ENCODE measurements at places on chromosomes 6 and 20.

- no peak for DNase-seq
These were observed 5.7 kb upstream of the TRIM40 start for GRCh38 chr6:30130179-30130679.

DNA sequence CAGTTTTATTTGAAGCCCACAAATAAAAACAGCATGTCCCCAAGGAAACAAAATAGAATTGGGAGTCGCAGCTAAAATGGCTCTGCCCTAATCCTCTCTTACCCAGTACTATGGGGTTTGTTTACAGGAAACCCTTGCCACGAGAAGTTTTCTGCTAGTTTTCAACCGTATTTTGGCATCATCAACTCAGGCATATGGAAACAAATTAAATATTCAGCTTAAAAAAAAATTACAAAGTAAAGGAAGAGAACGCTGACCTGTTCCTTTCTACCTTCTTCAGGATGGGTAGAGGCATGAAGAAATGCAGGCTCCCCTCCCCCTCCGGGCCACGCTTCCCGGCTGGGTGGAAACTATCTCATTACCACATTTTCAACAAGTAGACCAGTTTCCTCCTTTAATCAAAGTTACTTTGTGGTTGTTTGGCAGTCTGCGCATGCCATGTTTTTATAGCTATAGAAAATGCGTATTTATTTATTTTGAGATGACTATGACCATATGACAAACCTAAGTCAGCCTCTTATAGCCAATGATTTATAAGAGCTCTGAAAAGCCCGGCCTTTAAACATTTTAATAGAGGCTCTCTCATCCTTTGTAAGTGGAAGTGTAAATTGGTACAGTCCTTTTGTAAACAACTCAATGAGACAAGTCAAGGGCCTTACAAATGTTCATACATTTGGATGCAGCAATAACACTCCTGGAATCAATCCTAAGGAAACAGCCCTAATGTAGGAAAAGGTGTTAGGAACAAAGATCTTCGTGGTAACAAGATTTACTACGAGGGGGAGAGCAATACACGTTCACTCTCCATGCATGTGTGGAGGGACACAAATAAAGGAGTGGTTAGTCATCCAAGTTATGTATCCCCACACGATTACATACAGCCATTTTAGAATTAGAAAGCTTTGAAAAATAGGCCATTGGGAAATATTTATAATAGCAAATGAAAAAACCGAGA, 16.1 kb upstream of the ZNF217 start:
- peak; percentile 69 for DNase-seq

- no peak for DNase-seq
These were observed 187.4 kb upstream of the TAB2 start for GRCh38 chr6:149130090-149130489.

GRCh38 chr20:54510541-54511129, 35.2 kb downstream of the DOK5 start:
- DNase-seq: no peak

DNA sequence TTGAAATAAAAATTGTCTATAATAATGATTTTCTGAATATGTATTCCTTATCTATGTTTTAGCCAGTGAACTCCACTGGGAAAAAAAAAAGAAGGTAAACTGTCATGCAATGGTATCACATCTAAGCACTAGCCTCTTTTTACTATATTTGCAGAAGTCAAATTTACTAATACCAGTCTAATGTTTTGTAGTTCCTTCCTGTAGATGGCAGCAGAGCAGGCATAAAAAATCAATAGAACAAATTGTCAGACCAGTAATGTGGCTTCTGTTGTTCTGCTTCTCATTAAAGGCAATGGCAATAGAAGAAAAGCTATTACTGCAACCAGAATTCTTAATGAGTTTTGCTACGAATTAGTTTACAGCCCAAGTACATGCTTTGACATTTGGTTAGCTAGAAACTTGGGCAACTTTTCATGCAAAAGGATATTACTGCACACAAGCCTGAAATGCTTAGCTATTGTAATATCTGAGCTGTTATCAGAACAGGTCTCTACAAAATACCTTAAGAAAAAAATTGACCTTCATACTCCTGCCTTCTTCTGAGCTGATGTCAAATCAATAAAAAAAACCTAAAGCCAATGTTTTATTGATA, 476.9 kb downstream of the KHDRBS2 start:
- peak; percentile 2 for DNase-seq

DNA sequence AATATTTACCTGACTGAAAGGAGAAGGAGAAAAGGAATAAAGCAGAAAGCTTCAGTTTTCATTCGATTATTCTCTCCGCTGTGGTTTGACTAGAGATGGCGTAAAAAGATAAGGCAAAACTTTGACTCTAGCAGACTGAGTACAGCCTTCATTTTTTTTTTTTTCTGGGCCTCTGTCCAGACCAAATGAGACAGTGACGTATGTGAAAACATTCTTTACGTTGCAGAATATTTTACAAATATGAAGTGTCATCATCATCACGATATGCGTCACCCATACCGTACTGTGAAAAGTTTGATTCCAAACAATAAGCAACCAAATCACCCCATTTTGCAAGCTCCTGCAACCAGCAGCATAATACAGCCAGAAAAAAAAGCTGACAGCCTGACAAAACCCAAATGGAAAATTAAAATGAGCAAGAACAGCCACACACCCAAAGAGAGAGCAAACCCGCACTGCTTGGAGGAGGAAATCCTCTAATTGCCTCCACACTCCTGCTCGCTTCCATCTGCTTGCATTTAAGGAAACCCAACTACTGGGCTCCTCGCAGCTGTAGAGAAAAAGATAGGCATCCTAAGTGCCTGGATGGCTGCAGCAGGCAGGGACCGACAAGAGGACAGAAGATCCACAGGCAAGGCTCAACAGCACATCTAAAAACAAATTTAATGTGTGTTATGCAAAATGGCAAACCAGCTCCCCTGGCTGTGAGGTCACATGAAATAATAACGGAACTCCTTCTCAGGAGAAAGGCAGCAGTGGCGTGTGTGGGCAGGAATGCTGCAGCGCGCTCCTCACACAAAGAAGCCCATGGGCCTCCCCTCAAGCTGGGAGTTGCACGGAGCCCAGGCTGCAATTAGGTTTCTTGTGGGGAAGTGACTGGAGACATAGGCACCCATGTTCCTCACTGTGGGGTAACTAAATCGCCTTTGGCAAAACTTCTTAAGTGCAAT, 113.1 kb downstream of the FYN start:
- DNase-seq: no peak

DNA sequence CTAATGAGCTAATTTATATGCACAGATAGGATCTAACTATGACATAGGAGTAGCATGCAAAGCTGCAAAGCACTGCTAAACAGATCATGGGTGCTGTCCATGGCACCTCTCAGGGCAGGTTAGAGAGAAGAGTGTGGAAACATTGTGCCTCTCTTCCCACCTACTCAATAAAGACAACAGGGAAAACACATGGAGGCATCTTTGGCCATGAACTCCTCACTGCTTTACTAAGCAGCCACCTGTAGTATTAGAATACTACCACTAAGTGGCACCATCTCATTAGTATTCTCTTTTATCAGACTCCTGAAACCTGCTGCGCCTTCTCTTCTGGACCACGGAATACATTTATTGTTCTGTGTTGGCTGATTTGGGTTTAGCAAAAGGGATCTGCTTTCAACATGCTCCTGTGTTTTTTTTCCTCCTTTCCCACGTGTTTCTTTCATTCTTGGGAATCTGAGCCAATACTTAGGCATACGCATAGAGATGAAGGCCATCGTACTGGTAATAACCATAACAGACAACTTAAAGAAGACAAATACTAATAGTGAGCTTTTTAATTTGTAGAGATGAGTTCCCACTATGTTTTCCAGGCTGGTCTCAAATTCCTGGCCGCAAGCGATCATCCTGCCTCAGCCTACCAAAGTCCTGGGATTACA, 9.4 kb upstream of the HDDC2 start:
- DNase-seq: peak; percentile 72

DNA sequence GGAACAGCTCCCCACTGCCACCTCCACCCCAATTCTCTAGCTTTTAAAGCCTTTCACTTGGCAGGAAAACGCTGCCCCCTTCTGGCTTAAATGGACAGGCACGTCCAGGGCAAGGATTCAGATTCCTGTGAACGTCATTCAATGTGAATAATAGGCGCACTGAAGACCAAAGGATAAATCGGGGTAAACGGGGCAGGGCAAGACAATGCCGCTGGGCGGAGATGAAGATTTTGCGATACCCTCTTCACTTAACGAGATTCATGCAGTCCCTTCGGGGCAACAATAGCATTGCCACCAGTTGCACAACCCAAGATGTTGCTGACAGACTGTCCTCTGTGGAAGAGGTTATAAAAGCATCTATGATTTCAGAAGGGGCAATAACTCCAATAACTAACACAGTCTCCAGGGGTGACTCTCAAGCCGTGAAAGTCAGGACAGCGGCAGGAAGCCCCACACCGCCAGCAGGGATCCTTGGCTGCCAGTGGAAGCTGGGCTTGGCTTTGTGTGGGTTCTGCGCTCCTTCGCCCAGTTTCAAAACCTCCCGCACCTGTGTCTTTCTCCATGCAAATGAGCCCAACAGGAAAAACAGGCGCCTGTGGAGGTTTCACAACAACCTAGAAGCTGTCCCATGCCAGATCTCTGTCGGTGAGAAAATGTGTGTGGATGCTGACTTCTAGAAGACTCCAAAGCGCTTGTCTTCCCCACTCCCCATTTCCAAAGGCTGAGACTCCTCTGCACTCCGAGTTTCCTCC, 291.8 kb downstream of the BMP7 start:
- DNase-seq: no peak

- no peak for DNase-seq
These were observed 55.3 kb upstream of the FAM83D start for GRCh38 chr20:38870733-38871559.

GRCh38 chr6:27040244-27041042, 207.1 kb upstream of the PRSS16 start:
- no peak for DNase-seq

DNA sequence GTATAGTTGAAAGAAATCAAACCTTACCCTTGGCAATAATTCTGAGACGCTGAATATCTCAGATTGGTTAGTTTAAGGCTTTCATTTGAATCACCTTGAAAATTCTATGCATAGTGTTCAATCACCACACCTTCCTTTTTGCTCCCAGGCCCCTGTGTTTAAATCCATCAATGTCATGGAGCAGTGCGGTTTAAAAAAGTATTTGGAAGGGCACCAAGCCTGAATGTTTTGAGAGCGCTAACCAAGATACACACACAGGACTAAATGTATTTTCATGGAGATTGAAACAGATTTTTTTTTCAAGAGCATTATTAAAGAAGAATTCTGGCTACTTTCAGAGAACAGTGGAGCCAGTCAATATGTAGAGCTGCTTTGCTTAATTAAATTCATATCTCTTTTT, 195.7 kb downstream of the CENPW start:
- no peak for DNase-seq

DNA sequence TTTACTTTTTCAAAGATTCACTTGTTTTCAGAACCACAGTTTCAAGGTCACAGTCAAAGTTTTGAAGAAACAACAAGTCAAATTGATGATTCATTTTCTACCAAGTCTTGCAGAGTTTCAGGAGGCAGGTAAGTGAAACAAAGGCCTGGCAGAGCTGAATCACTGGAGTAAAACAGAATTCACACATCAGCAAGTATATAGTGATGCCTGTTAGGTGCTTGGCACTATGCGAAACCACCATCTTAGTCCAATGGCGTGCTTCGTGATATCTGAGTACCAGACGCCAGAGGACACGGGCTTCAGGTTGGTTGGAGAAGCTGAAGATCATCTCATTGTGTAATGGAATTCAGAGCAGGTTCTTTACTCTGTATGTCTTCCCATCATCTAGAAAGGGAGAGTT, 75.9 kb downstream of the RTN4IP1 start:
- DNase-seq: no peak

- DNase-seq: no peak
These were observed 137.9 kb upstream of the RNF24 start for GRCh38 chr20:4153251-4153650.

GRCh38 chr6:69601132-69601531, 195.7 kb downstream of the LMBRD1 start:
- no peak for DNase-seq

GRCh38 chr20:33323236-33323635, 40.2 kb downstream of the BPIFB1 start:
- no peak for DNase-seq

DNA sequence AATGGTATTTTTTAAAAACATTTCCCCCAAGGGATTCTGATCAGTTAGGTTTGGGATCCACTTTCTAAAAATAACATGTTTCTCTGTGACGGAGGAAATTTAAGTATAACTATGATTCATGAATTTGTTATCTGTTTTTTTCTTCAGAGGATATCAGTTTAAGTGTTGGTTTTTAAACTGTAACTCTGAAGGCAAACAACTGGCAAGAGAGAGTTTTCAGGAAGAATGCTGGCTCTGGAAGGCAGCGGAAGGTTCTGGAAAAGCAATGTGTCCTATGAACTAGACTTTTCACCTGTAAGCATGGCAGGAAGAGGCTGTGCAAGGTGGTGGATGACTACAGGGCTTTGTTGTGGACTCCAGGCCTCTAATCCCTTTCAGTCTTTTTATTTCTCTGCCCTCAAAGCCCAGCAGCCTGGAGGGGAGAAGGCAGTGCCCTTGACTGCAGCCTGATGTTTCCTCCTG, 153.1 kb downstream of the GMPR start:
- no peak for DNase-seq

DNA sequence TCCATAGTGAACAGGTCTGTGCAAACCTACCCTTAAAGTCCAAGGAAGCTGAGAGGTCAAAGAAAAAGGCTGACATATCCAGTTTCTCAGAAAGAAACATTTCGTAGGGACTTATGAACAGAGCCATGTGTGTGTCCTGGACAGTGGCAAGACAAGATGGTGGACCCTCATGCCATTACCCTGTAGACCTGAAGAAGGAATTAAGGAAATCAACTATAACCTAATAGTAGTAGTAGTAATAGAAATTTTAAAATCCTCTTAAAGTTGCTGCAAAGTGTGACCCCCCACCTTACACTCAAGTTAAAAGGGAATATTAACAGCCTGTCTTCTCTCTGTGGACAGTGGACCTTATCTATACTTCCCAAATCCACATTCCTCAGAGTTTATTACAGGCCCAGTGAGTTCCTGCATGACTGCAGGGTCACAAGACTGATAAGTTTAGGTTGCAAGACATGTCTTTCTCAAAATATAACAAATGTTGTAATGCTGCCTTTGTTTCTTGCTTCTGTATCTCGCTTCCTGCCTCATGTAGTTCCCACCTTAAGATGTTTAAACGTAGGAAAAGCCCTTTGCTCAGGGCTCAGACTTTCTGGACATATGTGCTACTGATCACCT, 10.6 kb downstream of the IL22RA2 start:
- no peak for DNase-seq

- peak; percentile 28 for DNase-seq
These were observed 4.0 kb downstream of the PKIG start for GRCh38 chr20:44586289-44586911.

GRCh38 chr6:20438462-20439070, 36.9 kb downstream of the E2F3 start:
- DNase-seq: no peak

GRCh38 chr6:13328875-13329183, 492 bp upstream of the TBC1D7 start:
- no peak for DNase-seq
